ENCODE measurements at places on chromosomes 4 and X. TPM values are rescaled to one million over a fixed set of nuclear protein-coding genes. Genes with fewer than 3 reads are reported as not detected.

Gene AMOT
- 6.0 TPM for total RNA-seq

GRCh38 chr4:10135260-10135659 is 18.7 kb upstream of the WDR1 start:
- H3K4me1 ChIP-seq, result no peaks in the 10 kb centered on the region
- DNase-seq, result no peak
- H3K36me3 ChIP-seq, result no peaks in the 10 kb centered on the region
- no peak overlapping the region for H3K27ac ChIP-seq
- no peaks in the 10 kb centered on the region for H3K27me3 ChIP-seq

- no peaks in the 10 kb centered on the region for H3K27me3 ChIP-seq
- no peak overlapping the region for H3K4me3 ChIP-seq
- DNase-seq, result no peak
- H3K27ac ChIP-seq, result no peak overlapping the region
Observed at GRCh38 chr4:118373614-118374255, 20.9 kb upstream of the PRSS12 start.

- no peak overlapping the region for H3K27ac ChIP-seq
- DNase-seq, result no peak
- no peak overlapping the region for H3K4me3 ChIP-seq
- no peaks in the 10 kb centered on the region for H3K36me3 ChIP-seq
Observed at GRCh38 chr4:15104825-15105224, 102.5 kb downstream of the CPEB2 start.

Gene MAGEB1
- total RNA-seq, result not detected

GRCh38 chr4:40550948-40551462 is 78.7 kb downstream of the RBM47 start:
- H3K27me3 ChIP-seq, result no peaks in the 10 kb centered on the region
- peak overlapping the region; percentile 7 for H3K4me3 ChIP-seq
- H3K4me1 ChIP-seq, result peaks cover 24% of the 10 kb centered on the region
- no peaks in the 10 kb centered on the region for H3K36me3 ChIP-seq
- peak overlapping the region; percentile 62 for H3K27ac ChIP-seq
- peak; percentile 50 for DNase-seq

GRCh38 chr4:103887191-103887590 is 167.4 kb upstream of the TACR3 start:
- H3K4me3 ChIP-seq, result no peak overlapping the region
- H3K27ac ChIP-seq, result no peak overlapping the region
- no peak for DNase-seq

DNA sequence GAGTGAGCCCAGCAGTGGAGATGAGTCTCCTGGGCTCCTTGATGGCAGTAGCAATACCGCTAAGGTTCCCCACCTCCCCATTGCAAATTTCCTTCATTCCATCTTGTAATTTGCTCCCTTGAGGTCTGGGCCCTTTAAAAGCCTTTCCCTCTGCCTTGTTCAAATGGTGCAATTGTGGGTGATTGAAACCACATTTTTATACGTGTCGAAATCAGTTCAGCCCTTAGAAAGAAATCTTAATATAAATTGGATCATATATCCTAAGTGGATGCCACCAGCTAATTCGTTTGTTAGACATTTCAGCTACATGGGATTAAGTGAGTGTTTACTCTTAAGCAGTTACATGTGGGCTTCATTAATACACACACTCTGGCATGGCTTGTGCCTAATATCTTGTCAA is 68.6 kb downstream of the NHS start:
- no peaks in the 10 kb centered on the region for H3K4me1 ChIP-seq
- H3K36me3 ChIP-seq, result no peaks in the 10 kb centered on the region
- H3K4me3 ChIP-seq, result no peak overlapping the region
- no peak for DNase-seq

- H3K4me1 ChIP-seq, result no peaks in the 10 kb centered on the region
- H3K27ac ChIP-seq, result no peak overlapping the region
- H3K36me3 ChIP-seq, result no peaks in the 10 kb centered on the region
- H3K27me3 ChIP-seq, result no peaks in the 10 kb centered on the region
Observed at GRCh38 chrX:150355913-150356312, 7.2 kb upstream of the MAMLD1 start.

DNA sequence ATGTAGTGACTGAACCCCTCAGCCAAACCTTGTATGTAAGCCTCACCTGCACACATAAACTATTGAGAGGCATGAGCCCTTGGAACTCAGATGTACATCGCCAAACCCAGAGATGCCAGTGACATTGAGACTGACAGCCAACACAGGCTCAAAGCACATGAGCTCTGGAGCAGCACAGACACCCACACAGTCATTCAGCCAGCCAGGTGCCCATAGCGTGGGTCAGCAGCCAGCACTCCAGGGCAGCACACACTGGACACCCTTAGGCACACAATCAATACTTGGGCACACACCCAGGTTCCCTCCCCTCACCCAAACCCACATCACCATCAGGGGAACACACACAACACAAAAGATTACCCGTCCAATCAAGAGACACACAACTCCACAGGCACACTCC is 4.3 kb upstream of the TIMP1 start:
- no peak for DNase-seq
- no peaks in the 10 kb centered on the region for H3K27me3 ChIP-seq
- no peak overlapping the region for H3K27ac ChIP-seq
- H3K36me3 ChIP-seq, result no peaks in the 10 kb centered on the region
- no peak overlapping the region for H3K4me3 ChIP-seq

DNA sequence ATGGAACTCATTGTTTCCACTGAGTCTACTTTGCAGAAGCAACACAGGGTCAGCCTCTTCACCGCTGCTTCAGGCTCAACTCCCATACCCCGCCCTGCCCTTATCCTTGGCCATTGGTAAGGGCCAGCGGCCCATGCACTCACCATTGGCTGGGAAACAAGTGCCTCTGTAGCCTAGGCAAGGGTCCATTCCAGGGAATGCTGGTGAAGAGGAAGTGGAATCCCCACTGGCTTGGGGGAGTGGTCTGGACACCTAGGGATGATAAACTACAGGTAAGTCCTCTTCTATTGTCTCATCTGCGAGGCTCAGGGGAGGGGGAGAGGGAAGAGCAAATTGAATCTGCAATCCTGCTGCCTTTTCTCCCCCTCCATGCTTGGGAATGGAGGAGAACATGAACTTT is 153.1 kb downstream of the SH3BGRL start:
- no peaks in the 10 kb centered on the region for H3K4me1 ChIP-seq
- H3K27ac ChIP-seq, result no peak overlapping the region
- DNase-seq, result peak; percentile 22
- H3K36me3 ChIP-seq, result no peaks in the 10 kb centered on the region
- H3K27me3 ChIP-seq, result no peaks in the 10 kb centered on the region

Gene ETDA
- not detected for total RNA-seq

DNA sequence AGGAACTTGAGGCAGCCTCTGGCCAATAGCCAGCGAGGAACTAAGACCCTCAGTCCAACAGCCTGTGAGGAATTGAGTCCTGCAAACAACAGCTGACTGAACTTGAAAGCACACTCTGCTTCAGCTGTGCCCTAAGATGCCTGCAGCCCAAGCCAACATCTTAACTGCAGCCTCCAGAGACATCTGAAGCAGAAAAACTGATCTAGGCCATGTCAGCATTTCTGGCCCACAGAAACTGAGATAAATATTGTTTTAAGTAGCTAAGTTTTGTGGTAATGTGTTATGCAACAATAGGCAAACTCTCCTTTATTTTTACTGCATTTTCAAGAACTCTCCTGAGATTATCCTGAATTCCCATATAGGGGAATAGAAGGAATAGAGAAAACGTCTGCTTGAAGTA is 24.4 kb upstream of the PIGA start:
- H3K36me3 ChIP-seq, result no peaks in the 10 kb centered on the region
- no peaks in the 10 kb centered on the region for H3K4me1 ChIP-seq
- DNase-seq, result no peak
- H3K4me3 ChIP-seq, result no peak overlapping the region
- H3K27me3 ChIP-seq, result peaks cover 2% of the 10 kb centered on the region
- no peak overlapping the region for H3K27ac ChIP-seq
